DND-41 (cell line): ENCODE measurements at places on chromosomes 7 and 10.

DNA sequence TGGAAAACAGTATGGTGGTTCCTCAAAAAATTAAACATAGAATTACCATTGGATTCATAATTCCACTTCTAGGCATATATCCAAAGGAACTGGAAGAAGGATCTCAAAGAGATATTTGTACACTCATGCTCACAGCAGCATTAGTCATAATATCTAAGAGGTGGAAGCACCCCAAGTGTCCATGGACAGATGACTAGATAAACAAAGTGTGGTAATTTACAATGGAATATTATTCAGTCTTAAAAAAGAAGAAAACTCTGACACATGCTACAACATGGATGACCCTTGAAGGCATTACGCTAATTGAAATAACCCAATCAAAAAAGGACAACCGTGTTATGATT, 594.2 kb downstream of the KCNMA1 start:
- no peak for DNase-seq

DNA sequence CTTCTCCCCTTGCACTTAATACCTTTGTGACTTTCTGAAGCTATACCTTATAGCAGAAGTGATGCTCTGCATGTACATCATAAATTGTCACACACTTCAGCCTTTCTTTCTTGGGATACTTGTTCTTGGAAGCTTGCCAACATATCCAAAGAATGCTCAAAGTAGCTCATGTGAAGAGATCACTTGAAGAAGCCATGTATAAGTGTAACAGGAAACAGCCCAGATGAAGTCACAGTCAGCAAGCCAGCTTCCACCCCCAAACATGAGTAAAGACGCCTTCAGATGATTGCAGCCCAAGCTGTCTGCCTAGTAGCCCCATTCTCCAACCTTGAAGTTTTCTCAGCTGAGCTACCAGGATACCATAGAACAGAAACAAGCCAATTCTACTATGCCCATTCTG, 50.9 kb downstream of the DGKB start:
- DNase-seq, result no peak

DNA sequence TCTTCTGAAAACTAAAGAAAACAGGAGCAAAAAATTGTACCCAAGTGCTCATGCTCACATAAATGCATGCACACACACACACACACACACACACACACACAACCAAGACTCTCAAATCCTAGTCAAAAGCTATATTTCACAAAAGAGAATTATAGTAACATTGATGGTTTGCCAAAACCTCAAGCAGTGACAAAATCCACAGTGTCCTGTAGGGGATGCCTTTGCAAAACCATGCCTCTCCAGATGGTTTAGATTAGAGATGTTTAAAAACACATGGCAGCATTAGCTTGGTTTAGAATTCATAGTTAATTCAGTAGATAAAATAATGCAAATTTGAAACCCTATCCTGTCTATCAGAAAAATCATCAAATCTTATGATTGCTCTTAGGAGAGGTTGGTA, 232.2 kb downstream of the DYNC1I1 start:
- no peak for DNase-seq

- DNase-seq, result no peak
These were observed 238.7 kb upstream of the TCF7L2 start for GRCh38 chr10:112711366-112711765.

DNA sequence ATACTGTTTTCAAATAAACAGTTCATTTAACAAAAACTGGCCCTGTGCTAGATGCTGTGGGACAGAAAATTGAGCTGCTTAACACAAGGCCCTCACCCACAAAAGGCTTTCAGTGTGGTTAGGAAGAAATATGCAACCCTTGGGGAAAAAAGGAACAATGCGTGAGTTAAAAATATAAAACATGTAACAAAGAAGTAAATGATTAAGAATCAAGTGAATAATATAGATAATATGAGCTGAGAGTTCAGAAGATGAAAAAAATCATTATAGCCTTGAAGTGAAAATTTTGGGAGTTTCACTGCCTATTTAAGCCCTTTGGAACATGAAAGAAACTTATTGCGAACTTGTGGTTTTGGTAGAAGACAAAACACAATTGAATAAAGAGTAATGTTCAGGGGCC, 495.4 kb downstream of the GFRA1 start:
- DNase-seq, result no peak
